ENCODE measurements at places on chromosomes 5 and 9.
A peak's percentile ranks its signal among the peaks of the same experiment; 100 is the strongest.

DNA sequence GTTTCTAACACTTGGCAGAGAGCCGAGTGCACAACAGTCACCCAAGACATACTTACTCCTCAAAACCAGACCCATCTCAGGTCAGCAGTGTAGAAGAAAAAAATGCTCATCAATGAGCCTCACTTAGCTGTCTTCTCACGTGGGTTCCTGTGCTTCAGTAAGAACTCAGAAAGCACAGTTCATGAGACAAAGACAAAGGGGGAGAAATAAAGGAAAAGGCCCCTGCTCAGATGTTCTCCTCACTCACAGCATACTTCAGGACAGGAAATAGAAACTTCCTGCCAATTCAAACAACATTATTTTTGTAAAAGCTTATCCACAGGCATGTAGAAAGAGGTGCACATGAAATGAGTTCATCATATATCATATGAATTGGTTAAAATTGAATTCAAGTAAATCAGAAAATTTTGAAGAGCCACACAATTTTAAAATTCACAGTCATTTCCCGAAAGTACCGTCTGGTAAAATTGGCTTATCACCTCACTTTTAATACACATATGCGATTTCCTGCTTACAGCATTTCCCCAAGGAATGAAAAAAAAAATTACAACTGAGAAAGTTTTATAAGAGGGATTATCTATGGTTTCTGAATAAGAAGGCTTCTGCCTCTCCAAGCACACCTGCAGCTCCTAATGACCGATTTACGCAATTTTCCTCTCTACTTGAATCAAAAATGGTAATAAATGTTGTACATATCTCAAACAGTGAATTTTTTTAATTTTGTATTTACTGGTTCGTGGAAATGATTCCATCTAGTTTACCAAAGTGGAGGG is 328.3 kb downstream of the TMEM167A start:
- DNase-seq, result no peak

GRCh38 chr9:95048225-95049087 is 269.1 kb downstream of the FANCC start:
- DNase-seq, result peak; percentile 72

GRCh38 chr9:18317896-18318295 is 156.1 kb upstream of the ADAMTSL1 start:
- no peak for DNase-seq

DNA sequence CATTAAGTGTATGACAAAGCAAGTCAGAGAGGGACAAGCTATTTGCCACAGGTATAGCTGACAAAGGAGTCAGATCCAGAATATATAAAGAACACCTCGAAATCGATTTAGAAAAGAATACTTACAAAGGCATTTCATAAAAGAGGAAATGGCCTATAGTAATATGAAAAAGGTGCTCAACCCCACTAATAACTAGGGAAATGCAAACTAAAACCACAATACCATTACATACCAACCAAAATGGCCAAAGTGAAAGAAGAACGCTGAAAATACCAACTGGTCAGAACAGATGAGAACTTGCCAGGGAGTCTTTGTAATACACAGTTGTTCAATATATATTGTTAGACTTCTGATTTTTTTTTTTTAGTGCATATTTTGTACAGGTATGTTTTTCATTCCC is 152.9 kb downstream of the CDC42SE2 start:
- DNase-seq, result no peak

DNA sequence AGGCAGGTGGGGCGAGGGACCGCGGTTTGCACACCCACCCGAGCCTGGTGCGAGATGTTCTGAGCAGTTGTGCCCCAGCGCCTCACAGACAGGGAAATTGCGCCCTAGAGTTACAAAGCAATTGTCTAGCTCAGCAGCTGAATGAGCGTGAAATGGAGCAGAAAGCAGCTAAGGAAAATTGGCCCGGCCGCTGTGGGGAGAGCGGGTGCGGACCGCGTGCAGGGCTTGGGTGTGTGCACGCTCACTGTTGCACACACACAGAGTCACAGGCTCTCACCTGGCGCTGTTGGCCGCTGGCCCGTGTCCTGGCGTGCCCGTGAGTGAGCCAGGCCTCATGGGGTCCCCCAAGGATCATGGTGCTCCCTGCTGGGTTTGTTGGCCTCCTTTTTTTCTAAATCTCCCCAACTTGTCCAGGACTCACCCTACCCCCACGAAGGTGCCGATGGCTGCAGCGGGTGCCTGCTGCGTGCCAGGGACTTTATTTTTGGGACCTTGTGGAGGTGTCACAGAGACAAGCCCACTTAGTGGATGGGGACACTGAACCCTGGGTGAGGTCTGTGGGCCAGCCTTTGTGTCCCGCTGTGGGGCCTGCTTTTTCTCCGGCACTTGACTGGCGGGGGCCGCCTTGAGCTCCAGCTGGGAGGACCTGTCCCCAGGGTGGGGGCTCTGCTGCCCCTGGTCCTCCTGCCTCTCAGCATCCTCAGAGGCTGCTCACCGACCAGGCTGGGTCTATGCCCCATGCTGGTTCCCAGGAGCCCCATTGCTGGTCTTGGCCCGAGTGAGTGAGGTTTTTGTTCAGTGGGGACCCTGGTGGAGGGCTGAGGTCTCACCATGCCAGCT is 5.2 kb downstream of the RXRA start:
- DNase-seq, result no peak

DNA sequence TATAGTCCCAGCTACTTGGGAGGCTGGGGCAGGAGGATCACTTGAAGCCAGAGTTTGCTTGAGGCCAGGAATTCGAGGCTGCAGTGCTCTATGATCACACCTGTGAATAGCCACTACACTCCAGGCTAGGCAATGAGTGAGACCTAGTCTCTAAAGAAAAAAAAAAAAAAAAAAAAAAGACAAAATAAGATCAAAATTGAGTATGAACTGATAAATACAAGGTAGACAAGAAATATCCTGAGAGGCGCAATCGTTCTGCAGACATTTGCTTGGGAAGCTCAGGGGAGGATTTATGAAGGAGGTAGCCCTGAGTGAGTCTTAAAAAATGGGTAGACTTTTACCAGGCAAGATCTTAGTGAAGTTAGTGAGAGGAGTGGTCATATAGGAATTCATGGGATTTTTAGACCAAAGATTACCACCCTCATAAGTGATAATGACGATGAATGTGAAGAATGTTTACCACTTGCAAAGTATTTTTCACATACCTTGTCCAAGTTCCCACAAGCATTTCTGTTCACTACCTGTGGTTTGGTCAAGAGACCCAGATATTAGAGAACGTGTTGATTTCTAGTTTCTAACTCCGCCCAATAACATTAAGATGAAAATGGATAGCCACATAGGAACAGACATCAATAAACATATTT is 4.4 kb downstream of the PDCD1LG2 start:
- DNase-seq, result no peak

DNA sequence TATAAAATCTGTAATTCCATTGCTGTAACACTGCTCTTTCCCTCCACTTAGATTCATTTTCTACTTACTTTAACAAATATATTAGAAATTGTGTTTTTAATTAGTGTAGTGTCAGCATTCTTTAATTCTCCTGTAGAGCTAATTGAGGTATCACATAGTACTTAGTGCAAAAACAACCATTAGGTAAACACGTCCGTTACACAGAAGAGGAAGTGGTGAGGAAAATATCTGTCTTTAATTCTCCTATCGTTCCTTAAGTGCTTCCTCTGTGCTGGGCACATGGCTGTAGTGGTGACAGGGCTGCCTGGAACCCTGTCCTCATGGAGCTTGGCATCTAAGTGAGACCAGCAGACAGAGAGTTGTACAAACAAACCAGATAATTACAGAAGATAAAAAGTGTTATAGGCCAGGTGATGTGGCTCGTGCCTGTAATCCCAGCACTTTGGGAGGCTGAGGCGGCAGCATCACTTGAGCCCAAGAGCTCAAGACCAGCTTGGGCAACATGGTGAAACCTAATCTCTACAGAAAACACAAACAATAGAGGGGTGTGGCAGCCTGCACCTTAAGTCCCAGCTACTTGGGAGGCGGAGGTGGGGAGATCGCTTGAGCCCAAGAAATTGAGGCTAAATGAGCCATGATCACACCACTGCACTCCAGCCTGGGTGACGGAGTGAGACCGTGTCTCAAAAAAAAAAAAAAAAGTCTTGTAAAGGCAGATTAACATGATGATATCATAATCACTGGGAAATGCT is 36.4 kb downstream of the PARP8 start:
- no peak for DNase-seq

DNA sequence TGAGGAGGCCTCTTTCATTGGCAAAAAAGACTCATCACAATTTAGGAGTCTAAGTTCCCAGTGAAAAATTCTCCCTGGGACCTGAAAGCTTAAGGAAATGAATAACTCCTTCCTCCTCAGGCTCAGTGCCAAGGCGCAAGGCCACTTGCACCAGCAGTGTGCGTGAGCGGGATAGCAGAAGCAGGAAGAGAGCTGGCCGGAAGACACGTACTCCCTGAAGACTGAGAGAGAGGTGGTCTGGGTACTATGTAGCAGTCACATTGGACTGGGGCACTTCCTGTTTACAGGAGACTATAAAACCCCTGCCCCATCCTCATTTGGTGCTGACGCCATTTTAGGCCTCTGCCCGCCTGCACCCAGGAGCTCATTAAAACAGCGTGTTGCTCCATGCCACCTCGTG is 66.3 kb upstream of the IL33 start:
- no peak for DNase-seq

- DNase-seq, result no peak
These were observed 18.3 kb downstream of the RALGPS1 start for GRCh38 chr9:126932871-126933321.

DNA sequence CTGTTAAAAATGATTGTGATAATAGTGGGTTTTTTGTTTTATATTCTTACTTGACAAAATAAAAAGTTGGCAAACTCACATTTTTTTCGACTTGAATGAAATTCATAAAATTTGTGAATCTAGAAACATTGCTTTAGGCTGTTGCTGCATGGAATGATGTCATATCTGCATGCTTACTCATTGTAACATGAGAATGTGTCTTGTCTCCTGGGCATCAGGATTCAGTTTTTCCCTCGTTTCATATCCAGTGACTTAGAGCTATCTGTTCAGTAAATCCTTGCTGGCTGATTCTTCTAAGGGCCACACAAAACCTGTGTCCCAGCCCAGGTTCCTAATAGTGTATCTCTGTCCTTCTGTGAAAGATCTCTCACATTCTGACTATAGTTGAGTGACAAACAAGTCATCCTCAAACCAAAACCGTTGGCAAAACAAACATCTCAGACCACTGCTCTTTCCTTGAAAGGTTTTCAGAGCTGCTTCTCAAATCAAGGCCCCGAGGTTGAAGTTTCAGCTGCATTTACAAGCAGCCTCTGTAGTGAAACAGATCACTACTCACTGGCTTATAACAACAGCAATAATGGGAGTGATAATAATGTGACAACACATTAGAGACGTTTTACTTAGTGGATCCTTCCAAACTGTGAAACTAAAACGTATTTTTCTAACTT is 95.0 kb downstream of the NPR3 start:
- DNase-seq, result no peak

DNA sequence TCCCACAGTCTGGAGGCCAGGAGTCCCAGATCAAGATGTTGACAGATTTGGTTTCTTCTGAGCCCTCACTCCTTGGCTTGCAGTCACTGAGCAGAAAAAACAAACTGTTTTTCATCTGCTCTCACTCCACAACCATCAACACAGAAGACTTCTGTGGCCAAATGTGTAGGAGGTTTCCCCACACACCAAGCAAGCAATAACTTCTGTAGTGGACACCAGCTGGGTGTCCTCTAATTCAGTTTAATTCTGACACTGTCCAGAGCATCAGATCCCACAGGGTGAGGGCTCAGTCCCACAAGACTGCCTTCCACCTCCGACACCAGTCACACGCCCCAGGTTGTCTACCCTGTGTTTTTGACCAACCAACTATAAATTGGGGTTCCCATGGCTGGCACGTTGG is 209.9 kb downstream of the AOPEP start:
- DNase-seq, result no peak

DNA sequence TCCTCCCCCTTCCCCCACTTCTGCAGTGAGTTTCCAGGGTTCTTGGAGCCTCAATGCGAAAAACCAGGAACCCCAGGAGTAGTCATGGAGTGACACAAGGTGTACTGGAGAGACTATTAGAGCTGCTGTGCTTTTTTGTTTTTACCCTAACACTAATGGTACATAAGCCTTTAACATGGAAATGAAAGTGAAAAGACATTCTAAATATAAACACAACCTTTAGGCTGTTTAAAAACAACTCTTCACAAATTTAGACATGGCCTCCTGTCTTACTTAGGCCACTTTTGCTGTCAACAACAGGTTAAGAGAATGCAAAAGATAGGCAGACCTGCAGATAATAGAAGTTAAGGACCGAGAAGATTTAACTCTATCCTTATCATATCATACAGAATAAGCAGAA is 232.2 kb downstream of the DENND1A start:
- DNase-seq, result no peak

DNA sequence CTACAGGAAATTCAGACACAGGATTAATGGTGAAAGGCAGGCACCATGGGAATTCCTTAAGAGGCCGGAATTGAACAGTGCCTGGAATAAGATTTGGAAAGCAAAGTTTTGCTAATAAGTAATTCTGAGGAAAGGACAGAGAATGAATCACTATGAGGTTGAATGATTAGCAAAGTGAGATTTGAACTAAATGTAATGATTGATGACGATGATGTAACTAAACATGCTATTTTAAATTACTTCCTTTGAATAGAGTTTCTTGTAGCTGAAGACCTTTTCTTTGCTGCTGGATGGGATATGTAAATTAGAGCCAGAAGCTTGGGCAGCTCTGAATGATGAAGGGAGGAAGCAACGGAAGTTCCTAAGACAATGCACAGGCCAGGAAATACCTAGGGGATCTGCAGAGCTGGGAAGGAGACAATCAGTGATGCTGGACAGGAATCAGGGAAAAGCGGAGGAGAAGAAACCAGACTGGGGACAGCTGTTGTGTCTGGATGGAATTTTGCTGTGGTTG is 482.0 kb downstream of the PSAT1 start:
- no peak for DNase-seq

GRCh38 chr9:108812396-108813025 is 43.3 kb downstream of the ACTL7B start:
- DNase-seq, result no peak

GRCh38 chr9:98402019-98402840 is 146.8 kb upstream of the TBC1D2 start:
- no peak for DNase-seq

DNA sequence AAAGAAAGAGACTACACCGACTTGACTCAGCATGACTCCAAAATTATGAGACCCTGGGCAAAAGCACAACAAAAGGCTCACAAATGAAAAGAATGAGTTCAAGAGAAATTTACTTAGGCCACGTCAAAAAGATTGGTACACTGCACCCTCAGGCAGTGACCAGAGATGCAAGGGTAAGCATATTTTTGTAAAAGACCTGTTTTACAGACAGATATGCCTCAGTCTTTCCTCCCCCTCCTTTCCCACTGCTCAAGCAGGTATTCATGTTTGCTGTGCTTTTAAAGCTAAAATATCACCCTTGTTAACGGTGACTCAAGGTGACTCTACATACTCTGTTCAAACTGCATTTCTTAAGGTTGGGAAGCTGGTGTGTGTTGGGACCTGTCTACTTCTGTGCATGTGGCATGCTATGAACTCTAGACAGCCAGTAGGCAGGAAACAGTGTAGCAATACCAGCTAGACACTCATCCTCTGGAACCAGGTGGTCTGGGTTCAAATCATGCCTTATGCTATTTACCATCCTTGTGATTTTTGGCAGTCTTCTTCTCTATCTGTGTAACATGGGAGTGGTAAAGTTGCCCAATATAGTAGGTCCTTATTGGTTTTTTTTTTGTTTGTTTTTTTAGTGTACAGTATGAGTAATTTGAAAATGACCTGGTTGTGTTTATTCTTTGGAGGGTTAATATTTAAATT is 98.7 kb downstream of the TLE4 start:
- no peak for DNase-seq

- no peak for DNase-seq
These were observed 896 bp downstream of the CMBL start for GRCh38 chr5:10306806-10307205.

- no peak for DNase-seq
These were observed 16.3 kb downstream of the SH2D3C start for GRCh38 chr9:127762111-127762676.
